ENCODE measurements at places on chromosomes 4 and X. TPM values are rescaled to one million over a fixed set of nuclear protein-coding genes. Genes with fewer than 3 reads are reported as not detected.

GRCh38 chr4:110196206-110196870 is 2.1 kb downstream of the ELOVL6 start:
- H3K4me1 ChIP-seq: no peaks in the 10 kb centered on the region
- H3K27ac ChIP-seq: no peak overlapping the region

DNA sequence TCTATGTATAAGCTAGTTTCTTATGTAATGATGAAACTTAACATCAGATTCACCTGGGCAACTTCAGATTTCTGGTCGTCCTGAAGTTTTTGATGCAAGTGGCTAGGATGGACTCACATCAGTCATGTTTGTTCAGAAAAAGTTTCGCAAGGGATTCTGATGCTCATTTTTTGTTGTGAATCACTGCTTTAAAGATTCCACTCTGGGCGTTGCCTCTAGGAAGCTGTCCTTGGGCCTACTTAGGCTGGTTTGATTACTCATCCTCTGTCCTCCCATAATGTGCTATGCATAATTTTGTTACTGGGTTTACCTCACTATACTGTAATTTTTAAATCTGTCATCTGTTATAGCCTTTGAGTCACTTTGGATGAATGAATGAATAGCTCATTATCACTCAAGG is 30.8 kb downstream of the HERC3 start:
- H3K27ac ChIP-seq: no peak overlapping the region
- no peak for DNase-seq
- no peak overlapping the region for H3K4me3 ChIP-seq
- no peaks in the 10 kb centered on the region for H3K36me3 ChIP-seq
- no peaks in the 10 kb centered on the region for H3K4me1 ChIP-seq
- no peaks in the 10 kb centered on the region for H3K27me3 ChIP-seq

DNA sequence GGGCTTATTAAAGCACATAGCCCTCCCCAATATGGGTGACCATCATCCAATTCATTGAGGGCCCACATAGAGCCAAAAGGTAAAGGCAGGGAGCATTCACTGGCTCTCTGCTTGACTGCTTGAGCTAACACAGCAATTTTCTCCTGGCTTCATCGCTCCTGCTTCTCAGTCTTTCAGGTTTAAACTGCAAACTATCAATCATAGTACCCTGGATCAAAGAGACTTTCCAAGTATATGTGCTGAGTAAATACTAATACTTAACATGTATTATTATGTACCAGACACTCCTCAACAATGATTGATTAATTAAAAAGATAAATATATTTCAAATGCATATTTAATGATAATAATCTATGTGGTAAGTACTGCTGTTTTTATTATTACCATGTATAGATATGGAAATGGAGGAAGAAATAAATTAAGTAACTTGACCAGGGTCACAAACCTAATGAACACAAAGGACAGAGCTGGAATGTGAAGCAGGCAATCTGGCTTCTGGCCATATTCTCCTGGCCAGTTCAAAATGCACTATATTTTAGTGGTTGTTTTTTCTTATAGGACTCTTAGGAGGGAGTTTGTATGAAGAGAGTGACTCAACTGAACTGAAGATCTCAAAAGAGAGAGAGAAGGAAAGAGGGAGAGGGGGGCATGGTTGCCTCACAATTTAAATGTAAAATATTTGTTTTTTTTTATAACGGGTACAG is 1197.3 kb downstream of the TECRL start:
- no peak overlapping the region for H3K4me3 ChIP-seq
- DNase-seq: no peak
- H3K27me3 ChIP-seq: no peaks in the 10 kb centered on the region
- H3K4me1 ChIP-seq: no peaks in the 10 kb centered on the region

DNA sequence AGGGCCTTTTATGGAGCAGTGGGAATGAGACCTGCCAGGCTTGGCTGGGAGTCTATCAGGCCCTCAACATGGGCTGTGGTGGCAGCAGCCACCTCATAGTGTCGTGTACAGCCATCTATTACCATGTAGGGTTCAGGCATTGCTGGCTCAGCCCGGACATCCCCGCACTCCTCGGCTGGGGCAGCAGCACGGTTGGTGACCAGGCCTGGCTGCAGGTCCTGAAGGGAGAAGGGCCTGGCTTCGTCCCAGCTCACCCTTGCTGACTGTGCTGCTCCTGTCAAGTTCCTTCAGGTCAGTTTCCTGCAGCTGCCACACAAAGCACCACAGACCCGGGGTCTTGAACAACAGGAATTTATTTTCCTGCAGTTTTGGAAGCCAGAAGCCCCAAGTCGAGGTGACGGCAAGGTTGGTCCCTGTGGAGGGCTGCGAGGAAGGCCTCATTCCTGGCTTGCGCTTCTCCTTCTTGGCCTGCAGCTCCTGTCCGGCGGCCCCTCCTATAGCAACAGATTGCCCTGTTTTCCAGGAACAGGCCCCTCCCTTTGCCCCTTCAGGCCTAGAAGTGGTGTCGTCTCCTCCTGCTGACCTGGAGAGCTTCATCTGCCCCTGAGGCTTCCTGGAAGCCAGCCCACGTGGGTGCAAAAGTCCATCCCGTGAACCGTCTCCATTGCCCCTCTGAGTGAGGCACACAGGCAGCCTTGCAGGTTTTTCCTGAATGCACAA is 25.2 kb upstream of the SORCS2 start:
- H3K27ac ChIP-seq: no peak overlapping the region
- no peak for DNase-seq
- H3K4me3 ChIP-seq: no peak overlapping the region
- no peaks in the 10 kb centered on the region for H3K36me3 ChIP-seq

GRCh38 chr4:55768291-55768690 is 51.3 kb upstream of the EXOC1L start:
- H3K4me3 ChIP-seq: no peak overlapping the region
- DNase-seq: no peak
- H3K4me1 ChIP-seq: no peaks in the 10 kb centered on the region

NOCT gene
- 17.1 TPM for total RNA-seq

L1CAM gene
- 819 TPM for total RNA-seq

Measured in Panc1 (cell line).